ENCODE measurements at places on chromosomes 5 and 9.

GRCh38 chr5:23013395-23013998 is 160.4 kb upstream of the CDH12 start:
- DNase-seq, result no peak

GRCh38 chr5:74974451-74975091 is 77.8 kb downstream of the GCNT4 start:
- no peak for DNase-seq

- no peak for DNase-seq
These were observed 279.9 kb downstream of the ENC1 start for GRCh38 chr5:74360535-74361210.

- no peak for DNase-seq
These were observed 49.2 kb upstream of the SLC44A1 start for GRCh38 chr9:105195259-105195658.

- DNase-seq, result no peak
These were observed 115.7 kb upstream of the MSX2 start for GRCh38 chr5:174608631-174609097.

- DNase-seq, result no peak
These were observed 19.8 kb downstream of the CORO2A start for GRCh38 chr9:98172604-98173003.

- DNase-seq, result no peak
These were observed 1.2 kb downstream of the FNBP1 start for GRCh38 chr9:130041648-130042405.

DNA sequence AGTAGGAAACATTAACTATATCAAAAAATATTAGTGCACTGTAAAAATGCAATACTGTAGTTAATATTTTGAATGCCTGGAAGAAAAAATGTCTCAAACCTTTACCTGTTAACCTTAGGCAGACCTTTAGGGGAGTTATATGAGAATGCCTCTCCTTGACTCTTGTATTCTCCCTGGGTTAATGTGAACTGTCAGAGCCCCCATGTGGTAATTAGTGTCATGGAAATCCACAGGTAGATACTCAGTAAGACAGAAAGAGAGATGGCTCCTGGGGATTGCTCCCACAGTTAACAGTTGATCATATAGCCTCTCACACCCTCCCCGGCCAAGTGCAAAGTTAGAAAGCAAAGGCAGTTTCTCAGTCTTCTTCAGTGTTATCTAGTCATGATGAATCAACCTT is 742.8 kb downstream of the NR2F1-AS1 start:
- DNase-seq, result no peak

DNA sequence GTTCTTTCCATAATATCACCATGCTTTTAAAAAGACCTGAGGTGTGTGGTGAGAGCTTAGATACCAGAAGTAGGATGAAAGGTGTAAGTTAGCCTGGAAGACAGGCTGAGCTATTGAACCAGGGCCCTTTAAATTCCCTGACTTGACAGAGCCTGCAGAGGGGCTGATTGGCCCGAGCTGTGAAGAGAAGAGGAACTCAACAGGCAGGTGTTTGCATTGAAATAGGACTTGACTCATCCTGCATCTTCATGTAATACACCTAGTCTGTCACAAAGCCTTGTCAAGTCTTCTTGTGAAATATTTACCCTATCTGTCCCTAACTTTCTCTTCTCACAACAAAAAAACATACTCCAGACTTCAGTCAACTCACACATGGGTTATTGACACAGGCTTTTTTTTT is 16.6 kb upstream of the ANP32B start:
- no peak for DNase-seq

DNA sequence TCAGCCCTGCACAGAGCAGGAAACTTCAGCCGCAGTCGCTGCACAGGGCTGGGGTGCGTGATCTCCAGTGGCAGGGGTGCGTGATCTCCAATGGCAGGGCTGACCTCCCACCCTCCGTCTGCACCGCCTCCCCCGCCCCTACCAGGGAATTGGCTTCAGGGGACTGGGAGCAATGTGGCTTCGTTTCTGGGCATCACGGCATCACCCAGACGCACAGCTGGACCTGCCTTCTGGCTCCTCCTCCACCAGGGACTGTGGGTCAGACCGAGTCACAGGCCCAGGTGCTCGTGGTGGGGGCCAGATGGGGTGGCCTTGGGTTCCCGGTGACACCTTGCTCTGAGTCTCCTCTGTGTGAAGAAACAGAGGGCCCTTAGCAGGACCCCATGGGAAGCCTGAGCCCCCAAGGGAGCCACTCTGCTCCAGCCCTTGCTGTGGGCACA is 51.1 kb downstream of the AHRR start:
- DNase-seq, result no peak

DNA sequence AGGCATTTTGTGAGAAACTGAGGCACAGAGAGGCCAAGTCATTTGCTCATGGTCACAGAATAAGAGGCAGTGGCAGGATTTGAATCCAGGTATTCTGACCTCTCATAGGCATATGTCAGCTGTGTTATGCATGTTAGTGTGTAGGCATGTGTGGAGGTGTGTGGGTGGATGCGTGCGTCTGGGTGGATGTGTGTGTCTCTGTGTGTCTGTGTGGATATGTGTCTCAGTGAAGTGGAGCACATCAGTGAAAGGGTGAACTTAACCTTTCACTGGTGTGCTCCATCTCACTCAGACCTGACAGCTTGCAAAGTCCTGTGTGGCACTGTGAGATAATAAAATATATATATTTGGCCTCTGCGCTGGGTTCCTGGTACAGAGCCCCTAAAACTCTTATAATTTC is 32.0 kb upstream of the SMU1 start:
- DNase-seq, result no peak

DNA sequence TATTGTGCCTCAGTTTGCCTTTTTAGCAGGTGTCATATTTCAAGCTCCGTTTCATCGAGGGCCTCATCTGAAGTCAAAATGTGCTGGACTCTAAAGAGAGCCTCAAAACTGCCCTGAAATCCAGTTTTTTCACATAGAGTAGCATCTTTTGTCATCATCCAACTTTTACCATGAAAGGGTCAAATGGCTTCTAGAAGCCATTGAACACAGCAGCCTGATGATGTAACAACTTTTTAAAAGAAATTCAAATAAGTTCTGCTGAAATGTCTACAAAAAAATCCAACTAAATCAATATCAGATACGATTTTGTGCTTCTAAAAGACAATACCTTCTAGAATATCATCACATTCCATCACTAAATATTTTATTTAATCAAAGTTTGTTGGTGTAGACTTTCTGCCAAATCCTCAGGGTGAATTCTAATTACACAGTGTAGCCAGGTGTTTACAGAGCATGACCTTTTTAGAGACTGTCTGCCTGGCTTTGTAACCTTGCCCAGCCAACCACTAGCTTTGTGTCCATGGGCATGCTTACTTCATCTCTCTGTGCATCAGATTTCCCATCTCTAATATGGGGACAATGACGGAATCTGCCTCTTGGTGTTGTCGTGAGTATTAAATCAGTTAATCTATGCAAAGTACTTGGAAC is 505.0 kb downstream of the EBF1 start:
- DNase-seq, result no peak

GRCh38 chr9:97711223-97711626 is 14.1 kb upstream of the XPA start:
- no peak for DNase-seq

GRCh38 chr5:149470942-149471341 is 80.3 kb downstream of the CSNK1A1 start:
- no peak for DNase-seq

DNA sequence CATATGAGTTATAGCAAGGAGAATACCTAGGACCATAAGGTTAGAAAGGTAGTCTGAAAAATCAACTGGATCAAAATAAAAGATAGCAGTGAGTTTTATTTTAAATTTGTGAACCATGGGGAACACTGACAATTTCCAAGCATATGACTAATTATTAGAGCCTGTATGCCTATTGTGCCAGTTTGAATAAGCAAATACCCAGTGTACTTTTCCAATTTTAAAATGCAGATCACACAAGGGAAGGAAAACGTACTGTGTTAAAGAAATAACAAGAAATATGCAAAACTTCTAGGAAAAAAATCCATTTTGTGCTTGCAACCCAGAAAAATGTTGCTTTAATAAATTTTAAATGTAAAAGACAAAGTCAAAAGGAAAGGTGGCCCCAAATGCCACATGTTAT is 257.4 kb downstream of the BNC2 start:
- no peak for DNase-seq

- DNase-seq, result no peak
These were observed 12.6 kb downstream of the NR2F1 start for GRCh38 chr5:93595420-93596147.

- no peak for DNase-seq
These were observed 67.9 kb upstream of the ZNF462 start for GRCh38 chr9:106795031-106795430.

GRCh38 chr5:96880444-96881164 is 4.3 kb downstream of the ERAP2 start:
- no peak for DNase-seq

DNA sequence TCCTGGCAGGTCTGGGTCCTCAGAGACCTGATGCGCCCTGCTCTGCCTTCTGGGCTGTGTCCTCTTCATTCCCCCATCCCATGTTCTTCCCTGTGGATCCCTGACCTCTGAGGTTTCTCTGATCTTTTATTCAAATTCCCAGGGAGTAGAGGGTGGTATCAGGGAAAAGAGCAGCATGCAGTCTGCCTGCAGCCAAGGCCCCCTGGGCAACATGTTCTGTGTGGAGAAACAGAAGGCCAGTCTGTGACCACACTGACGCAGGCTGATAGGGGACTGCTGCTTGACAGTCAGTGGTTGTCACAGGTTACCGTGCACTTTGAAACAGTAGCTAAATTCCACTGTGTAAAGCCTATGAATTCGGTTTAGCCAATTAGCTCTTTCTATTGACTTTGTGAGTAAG is 156.6 kb upstream of the IRX2 start:
- no peak for DNase-seq

- no peak for DNase-seq
These were observed 4.5 kb downstream of the TSTD2 start for GRCh38 chr9:97628668-97629067.

DNA sequence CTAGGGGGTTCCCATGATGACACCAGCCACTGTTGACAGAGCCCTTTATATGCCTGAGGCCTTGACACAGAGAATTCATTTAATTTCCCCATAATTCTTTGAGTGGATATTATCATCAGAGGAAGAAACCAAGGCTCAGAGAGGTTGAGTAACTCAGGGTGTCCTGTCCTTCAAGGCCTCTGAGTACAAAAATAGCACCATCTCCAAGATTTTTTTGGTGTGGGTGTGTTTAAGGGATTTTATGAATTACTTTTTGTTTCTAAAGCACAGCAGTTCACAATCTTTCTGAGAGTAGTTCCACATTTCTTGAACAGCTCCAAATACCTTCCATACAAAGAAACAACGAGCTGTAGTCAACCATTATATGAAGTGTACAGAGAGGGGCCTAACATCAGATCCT is 6.2 kb upstream of the GSN start:
- DNase-seq, result no peak

DNA sequence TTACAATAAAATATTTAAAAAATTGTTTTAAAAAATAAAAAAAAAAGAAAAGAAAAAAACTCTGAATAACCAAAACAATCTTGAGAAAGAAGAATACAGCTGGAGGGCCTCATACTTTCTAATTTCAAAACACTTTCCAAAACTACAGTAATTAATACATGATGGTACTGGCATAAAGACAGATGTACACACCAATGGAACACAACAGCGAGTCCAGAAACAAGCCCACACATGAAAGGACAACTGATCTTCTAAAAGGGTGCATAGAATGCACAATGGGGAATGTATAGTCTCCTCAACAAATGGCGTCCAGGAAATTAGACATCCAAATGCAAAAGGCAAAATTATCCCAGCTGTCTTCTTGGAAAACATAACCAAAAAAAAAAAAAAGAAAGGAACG is 99.6 kb downstream of the LURAP1L start:
- DNase-seq, result no peak

DNA sequence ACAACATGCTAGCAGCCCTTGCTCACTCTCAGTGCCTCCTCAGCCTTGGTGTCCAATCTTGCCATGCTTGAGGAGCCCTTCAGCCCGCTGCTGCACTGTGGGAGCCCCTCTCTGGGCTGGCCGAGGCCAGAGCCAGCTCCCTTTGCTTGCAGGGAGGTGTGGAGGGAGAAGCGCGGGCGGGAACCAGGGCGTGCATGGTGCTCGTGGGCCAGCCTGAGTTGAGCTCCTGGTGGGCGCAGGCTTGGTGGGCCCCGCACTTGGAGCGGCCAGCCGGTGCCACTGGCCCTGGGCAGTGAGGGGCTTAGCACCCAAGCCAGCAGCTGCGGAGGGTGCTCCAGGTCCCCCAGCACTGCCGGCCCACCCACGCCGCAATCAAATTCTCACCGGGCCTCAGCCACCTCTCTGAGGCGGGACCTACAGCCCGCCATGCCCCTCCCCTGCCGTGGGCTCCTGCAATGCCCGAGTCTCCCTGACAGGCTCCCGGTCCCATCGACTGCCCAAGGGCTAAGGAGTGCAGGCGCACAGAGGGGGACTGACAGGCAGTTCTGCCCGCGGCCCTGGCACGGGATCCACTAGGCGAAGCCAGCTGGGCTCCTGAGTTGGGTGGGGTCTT is 333.5 kb downstream of the KCNN2 start:
- DNase-seq, result no peak

- no peak for DNase-seq
These were observed 53.6 kb downstream of the SEMA4D start for GRCh38 chr9:89444274-89444673.

DNA sequence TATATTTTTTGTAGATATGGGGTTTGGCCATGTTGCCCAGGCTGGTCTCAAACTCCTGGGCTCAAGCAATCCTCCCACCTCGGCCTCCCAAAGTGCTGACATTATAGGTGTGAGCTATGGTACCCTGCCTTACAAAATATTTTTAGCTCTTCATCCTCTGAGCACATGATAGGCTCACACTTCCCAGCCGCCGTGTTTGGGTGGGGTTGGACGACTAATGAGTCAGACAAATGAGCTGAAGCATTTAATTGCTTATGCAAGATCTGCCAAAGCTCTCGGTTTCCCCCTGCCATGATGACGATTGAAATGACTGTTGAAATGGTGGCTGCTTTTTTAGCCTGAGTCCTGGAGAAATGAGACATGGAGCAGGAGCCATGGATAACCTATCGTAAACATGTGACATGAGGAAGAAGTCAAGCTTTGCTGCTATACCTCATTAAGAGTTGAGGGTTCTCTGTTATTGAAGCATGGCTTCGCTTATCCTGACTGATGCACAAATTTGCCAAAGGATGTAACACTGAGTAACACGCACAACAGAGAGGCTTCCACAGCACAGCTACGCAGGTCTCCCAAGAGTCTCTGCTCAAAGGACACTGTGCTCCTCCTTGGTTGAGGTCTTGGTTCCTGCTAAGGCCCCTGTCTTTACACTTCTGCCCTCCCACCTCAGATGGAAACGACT is 48.2 kb upstream of the GFPT2 start:
- DNase-seq, result no peak

All from stimulated activated CD8-positive, alpha-beta memory T cell treated with anti-CD3 and anti-CD28 coated beads, Interleukin-15, amount 100 ng/mL, for 48 hours (primary cell).